Stimulated activated CD4-positive, alpha-beta T cell treated with anti-CD3 and anti-CD28 coated beads, Interleukin-15, amount 100 ng/mL, for 1 hour (primary cell): ENCODE measurements at places on chromosomes 13 and 19.

- no peak for DNase-seq
Observed at GRCh38 chr19:42422901-42423461, 4.2 kb downstream of the LIPE start.

DNA sequence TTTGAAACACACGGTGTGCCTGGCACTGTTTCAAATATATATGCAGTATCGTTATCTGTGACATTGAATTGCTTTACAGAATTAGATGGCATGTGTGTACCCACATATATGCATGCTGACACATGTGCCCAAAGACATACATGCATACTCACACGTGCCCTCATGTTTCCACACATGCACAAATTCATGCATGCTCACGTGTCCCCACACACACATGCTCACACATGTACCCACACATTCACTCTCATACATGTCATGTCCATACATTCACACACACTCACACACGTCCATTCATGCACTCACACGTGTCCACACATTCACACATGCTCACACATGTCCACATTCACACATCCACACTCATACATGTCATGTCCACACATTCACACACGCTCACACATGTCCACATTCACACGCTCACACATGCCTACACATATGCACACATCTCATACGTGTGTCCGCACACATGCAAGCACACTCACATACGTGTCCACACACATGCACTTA, 17.9 kb upstream of the C13orf46 start:
- no peak for DNase-seq

- DNase-seq, result no peak
Observed at GRCh38 chr13:43424412-43424811, 362.4 kb downstream of the ENOX1 start.

DNA sequence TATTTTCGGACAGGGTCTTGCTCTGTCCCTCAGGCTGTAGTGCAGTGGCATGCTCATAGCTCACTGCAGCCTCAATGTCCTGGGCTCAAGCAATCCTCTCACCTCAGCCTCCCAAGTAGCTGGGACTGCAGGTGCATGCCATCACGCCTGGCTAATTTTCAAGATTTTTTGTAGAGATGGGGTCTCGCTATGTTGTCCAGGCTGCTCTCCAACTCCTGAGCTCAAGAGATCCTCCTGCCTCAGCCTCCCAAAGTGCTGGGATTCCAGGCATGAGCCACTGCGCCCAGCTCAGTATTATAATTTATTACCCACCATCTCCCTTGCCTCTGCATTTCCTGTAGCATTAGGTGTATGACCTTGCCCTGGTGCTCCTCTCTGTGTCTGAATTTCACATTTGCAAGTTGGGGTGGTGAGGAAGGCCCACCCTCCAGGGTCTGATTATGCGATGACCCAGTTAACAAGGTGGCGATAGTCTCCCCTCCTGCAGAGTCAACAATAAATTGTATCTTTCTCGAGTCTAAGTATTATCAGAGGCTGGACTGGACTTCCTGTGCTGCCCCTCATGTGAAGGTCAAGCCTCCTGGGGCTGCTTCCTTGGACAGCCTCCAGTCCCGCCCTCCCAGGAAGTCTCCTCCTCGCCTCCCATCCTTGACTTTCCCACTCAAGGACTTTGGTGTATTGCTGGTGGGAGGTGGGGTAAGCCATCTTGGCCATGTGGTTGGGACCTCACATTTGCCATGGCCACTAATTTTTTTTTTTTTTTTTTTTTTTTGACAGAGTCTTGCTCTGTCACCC, 1.5 kb upstream of the TUBB4A start:
- no peak for DNase-seq

DNA sequence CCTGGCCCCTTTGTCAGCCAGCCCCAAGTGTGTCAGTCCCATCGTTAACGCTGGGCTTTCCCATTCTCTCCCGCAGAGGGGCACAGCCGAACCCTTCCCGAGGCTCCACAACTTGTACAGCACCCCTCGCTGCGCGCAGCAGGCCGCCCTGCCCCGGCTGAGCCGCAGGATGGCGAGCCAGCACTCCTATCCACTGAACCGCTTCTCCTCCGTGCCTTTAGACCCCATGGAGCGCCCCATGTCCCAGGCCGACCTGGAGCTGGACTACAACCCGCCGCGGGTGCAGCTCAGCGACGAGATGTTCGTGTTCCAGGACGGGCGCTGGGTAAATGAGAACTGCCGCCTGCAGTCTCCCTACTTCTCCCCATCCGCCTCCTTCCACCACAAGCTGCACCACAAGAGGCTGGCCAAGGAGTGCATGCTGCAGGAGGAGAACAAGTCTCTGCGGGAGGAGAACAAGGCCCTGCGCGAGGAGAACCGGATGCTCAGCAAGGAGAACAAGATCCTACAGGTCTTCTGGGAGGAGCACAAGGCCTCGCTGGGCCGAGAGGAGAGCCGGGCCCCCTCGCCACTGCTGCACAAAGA, 11.1 kb downstream of the CBY2 start:
- no peak for DNase-seq
